ENCODE measurements at places on chromosomes 12 and 14.
A peak's percentile ranks its signal among the peaks of the same experiment; 100 is the strongest.

GRCh38 chr12:122729583-122730214, 945 bp downstream of the HCAR1 start:
- no peak for DNase-seq

- DNase-seq = no peak
Measured at GRCh38 chr14:22630066-22630465, 14.1 kb downstream of the OR6J1 start.

GRCh38 chr14:21536418-21537089, 10.4 kb upstream of the SALL2 start:
- peak; percentile 66 for DNase-seq

DNA sequence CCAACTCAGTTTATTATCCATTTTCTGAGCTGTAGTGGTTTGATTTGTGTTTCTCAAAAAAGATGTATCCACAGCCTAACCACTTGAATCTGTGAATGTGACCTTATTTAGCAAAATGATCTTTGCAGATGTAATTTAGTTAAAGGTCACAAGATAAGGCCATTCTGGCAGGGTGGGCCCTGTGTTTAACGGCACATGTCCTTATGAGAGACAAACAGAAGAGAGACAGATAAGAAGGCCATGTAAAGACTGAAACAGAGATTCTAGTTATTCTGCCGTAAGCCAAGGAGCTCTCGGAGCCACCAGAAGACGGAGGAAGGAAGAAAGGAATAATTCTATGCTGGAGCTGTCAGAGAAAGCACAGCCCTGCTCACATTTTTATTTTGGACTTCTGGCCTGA, 374.2 kb downstream of the PRKD1 start:
- no peak for DNase-seq

DNA sequence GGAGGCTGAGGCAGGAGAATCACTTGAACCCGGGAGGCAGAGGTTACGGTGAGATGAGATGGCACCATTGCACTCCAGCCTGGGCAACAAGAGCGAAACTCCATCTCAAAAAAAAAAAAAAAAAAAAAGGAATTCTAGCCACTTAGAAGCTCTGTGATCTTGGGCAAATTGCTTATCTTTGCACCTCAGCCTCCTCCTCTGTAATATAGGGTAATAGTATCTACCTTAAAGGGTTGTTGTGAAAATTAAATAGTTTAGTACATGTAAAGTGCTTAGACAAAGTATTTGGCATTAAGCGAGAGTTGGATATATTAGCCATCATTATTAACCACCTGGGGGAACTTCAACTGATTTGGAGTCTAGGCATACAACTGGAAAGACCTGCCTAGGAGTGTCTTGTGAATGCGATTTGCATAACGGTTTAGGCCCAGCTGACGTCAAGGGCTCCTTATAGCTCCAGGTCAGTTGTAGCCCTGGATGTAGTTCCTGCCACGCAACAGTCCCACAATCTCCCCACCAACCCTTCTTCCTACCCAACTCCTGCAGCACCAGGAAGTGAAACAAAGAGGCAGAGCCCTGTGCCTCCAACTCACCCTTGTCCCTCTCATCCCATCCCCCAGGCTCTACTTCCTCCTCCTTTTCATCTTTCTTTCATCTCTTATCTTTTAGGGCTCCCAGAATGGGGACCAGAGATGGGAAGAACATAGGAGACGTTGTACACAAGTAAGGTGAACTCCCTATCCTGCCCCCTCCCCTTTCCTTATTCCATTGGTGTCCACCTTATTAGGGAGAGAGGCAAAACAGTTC, 2.1 kb upstream of the IL23A start:
- no peak for DNase-seq

Measured in WTC11 (cell line).